ENCODE measurements at places on chromosomes 11 and 22.

DNA sequence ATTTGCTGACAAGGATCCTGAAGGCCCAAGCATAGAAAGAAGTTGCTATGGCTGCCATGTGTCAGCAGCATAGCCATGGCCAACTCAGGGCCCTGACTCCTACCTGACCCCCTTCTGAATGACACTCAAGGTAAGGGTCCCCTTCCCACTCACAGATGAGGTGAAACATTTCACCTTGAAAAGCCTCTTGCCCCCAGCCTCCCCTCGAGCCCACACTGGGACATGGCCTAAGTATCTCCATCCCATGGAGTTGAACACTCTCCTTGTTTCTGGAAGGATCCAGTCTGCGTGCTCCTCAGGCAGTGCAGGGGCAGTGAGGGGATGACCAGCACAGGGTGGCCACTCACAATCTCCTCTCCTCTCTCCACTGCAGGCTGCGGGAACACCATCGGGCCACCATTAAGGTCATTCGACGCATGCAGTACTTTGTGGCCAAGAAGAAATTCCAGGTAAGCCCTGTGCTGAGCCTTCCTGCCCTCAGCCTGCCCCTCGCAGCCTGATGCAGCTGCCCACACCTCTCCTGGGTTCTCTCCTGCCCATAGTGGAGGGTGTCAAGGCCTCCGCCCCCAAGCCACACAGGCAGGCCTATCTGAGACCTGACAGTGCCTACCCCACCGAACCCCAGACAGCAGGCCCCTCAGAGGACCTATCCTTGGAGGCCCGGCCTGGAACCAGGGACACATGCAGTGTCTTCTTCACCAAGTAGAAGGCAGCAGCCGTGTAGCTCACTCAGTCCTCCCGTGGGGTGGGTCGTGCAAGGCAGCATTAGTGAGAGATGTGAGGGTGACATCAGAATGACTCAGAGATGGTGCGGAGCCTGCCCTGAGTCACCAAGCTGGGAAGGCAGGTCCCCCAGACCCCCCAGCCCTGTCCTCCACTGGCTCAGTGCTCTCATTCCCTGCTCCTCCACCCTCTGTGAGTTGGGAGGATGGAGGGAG, 68.9 kb upstream of the KCNQ1OT1 start:
- DNase-seq = no peak

GRCh38 chr11:130003717-130004001, 1.0 kb upstream of the PRDM10 start:
- no peak for DNase-seq

GRCh38 chr11:64180891-64181290, 5.1 kb upstream of the STIP1 start:
- DNase-seq = no peak

DNA sequence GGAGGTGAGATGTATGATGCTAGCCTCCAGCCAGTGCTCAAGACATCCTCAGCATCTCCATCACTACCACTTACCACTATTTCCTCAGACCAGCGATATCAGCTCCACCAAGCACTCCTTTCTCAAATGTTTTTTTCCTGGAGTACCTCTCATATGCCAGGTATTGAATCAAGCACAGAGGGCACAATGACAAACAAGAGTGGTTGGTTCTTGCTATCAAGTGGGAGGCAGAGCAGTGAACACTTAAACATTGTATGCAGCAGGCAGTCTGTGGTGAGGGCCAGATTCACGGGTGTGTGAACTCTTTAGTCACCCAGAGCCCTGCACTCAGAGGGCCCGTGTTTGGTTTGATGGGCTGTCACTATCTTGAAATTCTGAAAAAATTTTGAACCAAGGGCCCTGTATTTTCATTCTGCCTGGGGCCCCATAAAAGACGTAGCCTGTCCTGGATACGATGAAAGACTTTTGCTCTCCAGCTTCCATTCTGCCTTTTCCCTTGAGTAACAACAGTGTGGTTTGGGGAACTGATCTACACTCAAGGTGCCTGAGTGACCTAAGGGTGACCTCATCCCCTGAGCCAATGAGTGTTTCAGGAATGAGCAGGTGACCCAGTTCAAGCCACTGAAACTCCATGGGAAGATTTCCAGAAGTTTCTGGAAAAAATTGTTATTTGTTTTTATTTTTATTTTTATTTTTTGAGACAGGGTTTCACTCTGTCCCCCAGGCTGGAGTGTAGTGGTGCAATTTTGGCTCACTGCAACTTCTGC, 348.4 kb upstream of the NARS2 start:
- DNase-seq = no peak

DNA sequence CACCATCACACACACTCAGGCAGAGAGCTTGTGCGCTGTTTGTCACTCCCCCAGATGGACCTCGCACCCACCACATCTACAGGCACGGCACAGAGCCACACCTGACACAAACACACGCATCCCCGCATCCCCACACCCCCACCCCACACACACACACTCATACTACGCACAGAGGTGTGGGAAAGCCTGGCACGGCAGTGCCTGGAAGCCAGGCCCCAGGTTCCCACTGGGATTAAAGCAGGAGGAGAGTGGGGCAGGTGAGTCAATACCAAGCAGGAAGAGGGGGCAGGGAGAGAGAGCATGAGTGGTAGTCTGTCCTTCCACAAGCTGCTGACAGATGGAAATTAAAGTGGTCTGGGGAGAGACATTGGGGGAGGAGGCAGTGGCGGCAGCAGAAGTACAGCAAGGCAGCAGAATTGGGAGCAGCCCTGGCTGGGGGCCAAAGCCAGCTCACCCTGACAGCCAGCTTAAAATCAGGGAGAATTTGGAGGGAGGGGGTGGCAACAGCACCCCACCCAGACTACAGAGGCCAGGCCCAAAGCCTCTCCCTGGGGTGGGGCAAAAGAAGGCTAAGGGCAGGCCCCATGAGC, 20.7 kb downstream of the TNKS1BP1 start:
- no peak for DNase-seq

- DNase-seq = no peak
These were observed 615.5 kb downstream of the NTM start for GRCh38 chr11:131985846-131986301.

DNA sequence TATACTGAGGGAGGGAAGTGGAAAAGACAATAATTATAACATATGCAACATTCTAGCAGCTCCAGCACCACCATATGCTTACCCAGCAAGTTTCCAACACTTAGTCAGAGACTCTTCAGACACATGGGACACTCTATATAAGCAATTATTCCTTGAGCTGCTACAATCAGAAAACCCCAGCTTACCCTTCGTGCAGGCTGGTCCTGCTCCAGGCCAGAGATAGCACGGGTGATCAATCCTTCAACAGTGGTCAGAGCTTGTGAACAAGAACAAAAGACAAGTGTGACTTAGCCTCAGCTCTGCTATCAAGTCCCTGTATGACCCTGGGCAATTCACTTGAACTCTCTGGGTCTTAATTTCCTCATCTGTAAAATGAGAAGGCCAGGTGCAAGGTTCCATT, 1.5 kb downstream of the ZPR1 start:
- DNase-seq = no peak

DNA sequence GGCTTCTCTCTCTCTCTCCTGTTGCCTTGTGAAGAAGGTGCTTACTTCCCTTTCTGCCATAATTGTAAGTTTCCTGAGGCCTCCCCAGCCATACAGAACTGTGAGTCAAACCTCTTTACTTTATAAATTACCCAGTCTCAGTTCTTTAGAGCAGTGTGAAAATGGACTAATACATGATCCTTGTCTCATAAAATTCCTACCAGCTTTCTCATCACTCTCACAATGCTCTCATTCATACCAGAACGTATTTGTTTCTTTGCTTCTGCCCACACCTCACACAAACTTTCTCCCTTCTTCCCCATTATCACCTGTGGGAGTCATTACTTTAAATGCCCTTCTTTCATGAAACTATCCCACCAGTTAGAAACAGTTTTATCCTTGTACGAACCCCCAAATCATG, 62.7 kb upstream of the ARHGAP42 start:
- DNase-seq = no peak

GRCh38 chr11:66069715-66070603, at the start of gene PACS1:
Gene PACS1 (plus strand): TSS chr11:66070272. CDS start chr11:66070487, 215 bp downstream.
- peak; percentile 46 for DNase-seq

DNA sequence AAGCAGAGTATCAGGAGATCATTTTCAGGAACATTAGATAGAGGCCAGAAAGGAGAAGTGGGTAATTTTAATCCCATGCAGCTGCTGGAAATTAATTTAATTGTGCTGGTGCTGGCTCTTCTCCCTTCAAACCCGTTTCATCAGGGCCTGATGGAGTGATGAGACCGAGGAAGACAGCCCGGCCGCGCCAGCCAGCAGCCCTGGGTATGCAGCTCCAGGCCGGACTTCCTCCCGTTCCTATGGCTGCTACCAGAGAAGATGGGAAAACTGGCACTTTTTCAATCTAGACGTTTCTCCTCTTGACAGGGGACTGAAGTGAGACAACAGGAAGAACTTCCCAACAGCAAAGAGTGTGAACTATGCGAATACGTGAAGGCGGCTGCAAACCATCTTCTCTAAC, 24.6 kb upstream of the ZBTB16 start:
- no peak for DNase-seq

- no peak for DNase-seq
These were observed 16.6 kb upstream of the BDNF start for GRCh38 chr11:27716835-27717234.

DNA sequence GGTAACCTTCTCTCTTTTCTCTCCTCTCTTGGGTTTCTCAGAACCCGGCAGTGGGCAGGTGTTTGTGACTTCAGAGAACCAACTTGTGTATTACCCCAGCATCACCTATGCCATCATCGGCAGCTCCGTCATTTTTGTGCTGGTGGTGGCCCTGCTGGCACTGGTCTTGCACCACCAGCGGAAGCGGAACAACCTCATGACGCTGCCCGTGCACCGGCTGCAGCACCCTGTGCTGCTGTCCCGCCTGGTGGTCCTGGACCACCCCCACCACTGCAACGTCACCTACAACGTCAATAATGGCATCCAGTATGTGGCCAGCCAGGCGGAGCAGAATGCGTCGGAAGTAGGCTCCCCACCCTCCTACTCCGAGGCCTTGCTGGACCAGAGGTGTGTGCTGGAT, 62.2 kb downstream of the COMMD9 start:
- DNase-seq = no peak

GRCh38 chr11:117444256-117444655, 116.6 kb downstream of the CEP164 start:
- DNase-seq = no peak

GRCh38 chr22:32341122-32341740, 16.4 kb upstream of the RFPL3 start:
- no peak for DNase-seq

GRCh38 chr11:69467646-69468045, 13.8 kb upstream of the LINC01488 start:
- DNase-seq = no peak

GRCh38 chr11:119029069-119029339, 1.7 kb downstream of the SLC37A4 start:
- no peak for DNase-seq

DNA sequence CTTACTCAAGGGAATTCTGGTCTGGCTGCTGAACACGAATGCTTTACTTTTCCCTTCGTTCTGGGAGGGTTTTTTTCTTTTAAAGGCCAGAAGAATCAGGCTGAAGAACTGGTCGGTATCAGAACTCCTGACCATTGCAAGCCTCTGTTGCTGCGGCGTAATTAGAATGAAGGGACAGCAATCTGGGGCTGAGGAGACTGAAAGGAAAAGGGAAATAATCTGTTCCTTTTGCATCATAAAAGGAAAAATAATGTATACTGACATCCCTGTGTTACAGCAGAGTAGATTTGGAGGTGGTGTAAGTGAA, 670 bp downstream of the SC5D start:
- no peak for DNase-seq

GRCh38 chr11:2452321-2453012, 7.7 kb downstream of the KCNQ1 start:
- DNase-seq = no peak

- no peak for DNase-seq
These were observed 88.6 kb upstream of the CRYBB3 start for GRCh38 chr22:25110846-25111578.

GRCh38 chr11:8638300-8638699, 44.2 kb downstream of the TRIM66 start:
- DNase-seq = no peak

DNA sequence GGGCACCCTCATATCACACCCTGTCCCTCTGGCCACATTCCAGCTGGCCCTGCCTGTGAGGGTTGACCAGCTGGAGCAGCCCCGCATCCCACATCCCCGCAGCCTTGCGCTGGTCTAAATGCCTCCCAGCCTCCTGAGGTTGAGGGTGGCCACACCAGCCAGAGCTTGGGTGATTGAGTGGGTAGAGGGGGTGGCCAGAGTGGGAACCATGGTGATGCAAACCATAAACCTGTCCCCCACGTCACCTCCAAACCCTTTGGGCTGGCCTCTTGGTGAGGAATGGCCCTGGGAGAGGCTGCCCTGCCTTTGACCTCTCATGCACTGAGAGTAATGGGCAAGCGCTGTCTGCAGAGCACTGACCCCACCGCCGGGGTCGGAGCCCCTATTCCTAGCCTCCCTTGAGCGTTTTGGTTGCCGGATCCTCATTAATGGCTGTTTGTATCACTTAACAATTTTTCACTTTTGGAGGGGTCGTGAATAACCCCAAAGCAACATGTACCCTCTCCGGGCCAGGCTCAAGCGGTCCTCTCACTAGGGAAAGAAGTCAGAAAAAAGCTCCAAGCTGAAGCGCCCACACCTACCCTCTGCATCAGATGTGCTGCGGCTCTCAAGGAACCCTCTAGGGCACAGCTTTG, 16.0 kb upstream of the KCNQ1OT1 start:
- no peak for DNase-seq

GRCh38 chr11:15586741-15587473, 472.2 kb downstream of the INSC start:
- DNase-seq = no peak

DNA sequence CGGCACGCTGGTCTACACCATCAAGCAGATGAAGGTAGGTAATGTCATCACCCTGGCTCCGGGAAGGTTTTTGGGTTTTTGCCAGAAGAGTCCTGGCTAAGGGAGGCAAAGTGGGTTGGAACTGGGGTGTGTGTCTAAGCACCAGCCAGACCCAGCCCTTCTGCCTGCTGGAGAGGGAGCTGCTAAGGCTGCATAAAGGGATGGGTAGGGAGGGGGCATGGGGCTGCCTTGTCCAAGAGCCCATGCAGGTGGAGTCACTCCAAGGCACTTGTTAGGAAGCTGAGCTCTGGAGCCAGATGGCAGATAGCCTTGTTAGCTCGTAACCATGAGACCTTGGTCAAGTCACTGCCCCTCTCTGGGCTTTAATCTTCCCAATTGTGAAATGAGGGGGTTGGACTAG, 48.0 kb downstream of the TIMP3 start:
- DNase-seq = no peak

GRCh38 chr22:38469306-38469781, 1.4 kb downstream of the KDELR3 start:
- DNase-seq = no peak

- no peak for DNase-seq
These were observed 34.3 kb upstream of the CSTF3 start for GRCh38 chr11:33195462-33196173.
